ENCODE measurements at places on chromosomes 6 and 20. TPM values are rescaled to one million over a fixed set of nuclear protein-coding genes. Genes with fewer than 3 reads are reported as not detected.

Gene EYA4
- not detected for total RNA-seq

Gene POLR1H
- total RNA-seq: 16.7 TPM

Gene CALHM4
- not detected for total RNA-seq

- DNase-seq: no peak
Observed at GRCh38 chr6:125791151-125791819, 525 bp downstream of the NCOA7 start.

DNA sequence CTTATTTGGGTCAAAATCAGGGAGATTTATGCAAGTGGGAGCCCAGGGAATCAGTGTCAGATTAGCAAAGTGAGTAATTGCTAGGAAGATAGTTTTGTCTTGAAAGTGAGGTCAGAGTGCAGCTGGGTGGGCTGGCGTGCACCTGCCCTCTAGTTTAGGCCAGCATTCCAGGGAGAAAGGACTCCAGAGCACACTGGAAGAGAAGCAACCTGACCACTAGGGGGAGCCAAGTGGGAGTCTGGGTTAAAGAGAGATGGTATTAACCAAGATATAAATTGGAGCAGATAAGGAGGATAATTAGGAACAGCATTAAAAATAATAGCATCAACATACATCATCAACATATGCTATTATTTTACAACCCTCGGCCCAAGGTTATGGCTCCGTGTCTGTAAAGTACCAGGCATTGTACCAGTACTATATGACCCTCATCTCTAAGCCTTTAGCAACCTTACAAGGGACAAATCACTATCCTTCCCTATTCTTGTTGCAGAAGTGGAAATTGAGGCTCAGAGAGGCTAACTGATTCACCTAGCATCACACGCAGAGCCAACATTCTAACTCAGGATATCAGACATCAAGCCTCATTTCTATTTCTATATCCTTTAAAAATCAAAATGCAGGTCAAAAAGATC, 57.8 kb downstream of the SLC2A10 start:
- no peak for DNase-seq

GRCh38 chr20:10696650-10697049, 22.9 kb upstream of the JAG1 start:
- DNase-seq: no peak

Measured in suprapubic skin (tissue), 4 donors.